Activated CD8-positive, alpha-beta memory T cell treated with anti-CD3 and anti-CD28 coated beads for 1 hour (primary cell): ENCODE measurements at places on chromosomes 2 and 18.

- DNase-seq: no peak
Observed at GRCh38 chr18:11997466-11997865, 16.2 kb downstream of the IMPA2 start.

DNA sequence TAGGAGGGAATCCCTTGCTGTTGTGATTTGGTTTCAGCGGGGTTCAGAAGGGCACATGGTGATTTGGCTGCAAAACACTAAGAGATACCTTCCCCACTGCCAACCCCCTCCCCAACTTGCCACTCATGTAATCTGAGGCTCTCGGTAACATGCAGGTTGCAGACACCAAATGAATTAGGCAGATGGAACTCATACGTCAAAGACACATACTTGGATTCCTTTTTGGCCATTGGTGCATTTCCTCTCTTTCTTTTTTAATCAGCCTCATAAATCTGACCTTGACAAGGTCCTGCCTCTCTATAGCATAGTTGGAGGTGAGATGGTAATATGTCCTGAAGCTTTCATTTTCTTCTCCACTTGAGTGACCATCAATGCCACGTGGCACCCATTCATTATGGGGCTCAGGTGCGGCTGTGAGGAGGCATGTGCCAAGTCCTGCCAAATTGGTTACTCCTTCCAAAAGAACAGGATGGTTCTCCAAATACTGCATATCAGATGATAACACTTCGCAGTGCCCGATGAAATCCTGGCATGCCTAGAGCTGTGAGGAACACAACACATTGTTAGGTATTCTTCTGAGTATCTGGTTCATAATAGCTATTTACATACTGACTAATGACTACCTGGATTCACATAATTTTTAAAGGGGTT is 8.3 kb upstream of the TMEM178A start:
- DNase-seq: no peak

- DNase-seq: no peak
Observed at GRCh38 chr18:57281519-57281918, 70.8 kb upstream of the ST8SIA3 start.

GRCh38 chr2:128602038-128602698 is 283.5 kb upstream of the HS6ST1 start:
- no peak for DNase-seq

DNA sequence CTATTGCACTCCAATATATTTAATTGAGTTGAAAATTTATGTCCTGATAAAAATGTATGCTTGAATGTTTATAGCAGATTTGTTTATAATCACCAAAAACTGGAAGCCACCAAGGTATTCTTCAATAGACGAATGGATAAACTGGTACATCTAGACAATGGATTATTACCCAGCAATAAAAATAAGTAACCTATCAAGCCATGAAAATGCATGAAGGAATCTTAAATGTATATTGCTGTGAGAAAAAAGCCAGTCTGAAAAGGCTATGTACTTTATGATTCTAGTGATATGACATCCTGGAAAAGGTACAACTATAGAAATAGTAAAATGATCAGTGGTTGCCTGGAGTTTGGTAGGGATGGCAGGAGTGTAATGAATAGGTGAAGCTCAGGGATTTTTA is 580.7 kb downstream of the DCC start:
- no peak for DNase-seq

DNA sequence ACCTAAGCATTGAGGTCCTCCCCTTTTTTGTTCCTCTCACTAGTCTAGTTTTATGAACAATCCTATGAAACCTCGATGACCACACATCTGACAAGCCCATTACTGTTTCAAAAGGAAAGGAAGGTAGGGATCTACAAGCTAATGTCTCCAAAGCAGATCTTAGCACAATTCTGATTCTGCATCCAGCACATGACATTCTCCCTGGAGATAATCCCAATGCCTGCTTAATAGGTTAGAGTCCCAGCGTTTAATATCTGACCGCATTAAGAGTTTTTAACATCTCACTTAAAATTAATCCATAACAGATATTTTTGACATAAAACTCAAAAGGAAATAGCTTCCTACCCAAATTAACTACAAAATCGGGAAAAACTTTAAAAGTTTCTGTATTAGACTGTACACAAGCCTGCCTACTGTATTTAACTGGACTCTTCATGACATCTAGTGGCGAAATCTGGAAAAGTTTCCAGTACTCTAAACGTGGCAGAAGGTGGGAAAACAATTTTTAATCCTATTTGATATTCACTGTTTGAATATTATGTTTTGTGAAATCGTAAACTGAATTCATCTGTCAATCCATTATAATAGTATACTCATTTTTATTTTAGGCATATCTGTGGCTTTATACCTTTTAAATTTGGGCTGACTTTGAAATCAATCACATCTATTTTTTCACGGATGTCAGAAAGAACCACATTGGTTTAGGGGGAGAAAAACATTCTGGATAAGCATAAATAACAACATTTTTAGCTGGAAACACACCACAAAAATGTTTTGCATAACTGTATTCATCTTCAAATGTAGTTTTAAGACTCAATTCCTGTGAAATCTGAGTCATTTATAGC is 62.4 kb downstream of the TXNL1 start:
- no peak for DNase-seq

DNA sequence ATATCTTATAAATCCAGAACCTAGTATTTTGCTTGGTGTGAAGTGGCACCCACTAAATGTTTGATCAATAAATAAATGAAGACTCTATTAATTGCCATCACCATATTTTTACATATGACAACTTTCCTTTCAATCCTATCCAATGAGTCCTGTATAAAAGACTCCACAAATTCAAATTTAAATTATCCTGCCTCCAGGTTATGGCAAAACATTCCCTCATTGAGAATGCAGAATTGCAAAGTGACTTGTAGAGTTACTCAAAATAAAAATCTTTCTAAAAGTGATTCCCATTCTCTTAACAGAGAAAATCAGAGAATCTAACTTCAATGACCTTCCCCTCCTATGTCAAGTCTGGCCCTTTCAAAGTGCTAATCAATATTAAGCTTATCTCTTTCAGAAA is 236.8 kb downstream of the GRB14 start:
- no peak for DNase-seq

DNA sequence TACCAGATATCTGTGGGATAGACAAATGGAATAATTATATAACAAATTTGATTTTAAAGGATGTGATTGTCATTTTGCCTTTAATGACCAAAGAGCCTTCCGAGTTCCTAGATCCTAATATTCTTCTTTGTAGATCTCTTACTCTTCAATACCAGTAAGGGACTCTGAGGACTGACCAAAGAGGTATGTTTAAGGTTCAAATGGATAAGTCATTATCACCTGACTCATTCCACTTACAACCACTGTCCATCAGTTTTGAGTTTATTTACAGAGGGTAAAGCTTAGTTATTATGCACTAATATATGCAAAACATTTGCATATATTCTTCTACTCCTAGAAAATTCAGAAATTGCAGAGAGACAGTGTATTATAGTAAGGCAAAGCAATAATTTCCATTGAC is 62.7 kb downstream of the CCDC148 start:
- no peak for DNase-seq

DNA sequence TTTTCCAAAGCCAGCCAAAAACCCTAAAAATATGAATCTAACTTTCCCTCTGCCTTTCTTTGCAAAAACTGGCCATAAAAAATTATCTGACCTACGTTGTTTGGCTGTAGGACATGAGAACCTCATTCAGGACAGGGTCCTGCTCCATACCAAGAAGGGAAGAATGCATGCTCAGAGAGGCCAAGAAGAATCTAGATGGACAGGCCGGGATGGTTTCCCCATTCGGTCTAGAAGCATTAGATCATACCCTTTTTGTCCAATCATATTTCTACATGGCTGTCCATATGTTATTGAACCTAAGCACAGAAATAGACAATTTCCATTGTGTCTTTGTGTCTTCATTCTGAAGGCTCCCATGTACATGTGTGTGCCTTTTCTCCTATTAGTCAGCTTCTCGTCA is 2120.4 kb upstream of the PIK3C3 start:
- no peak for DNase-seq

GRCh38 chr18:63054901-63055584 is 264.5 kb downstream of the BCL2 start:
- DNase-seq: no peak

DNA sequence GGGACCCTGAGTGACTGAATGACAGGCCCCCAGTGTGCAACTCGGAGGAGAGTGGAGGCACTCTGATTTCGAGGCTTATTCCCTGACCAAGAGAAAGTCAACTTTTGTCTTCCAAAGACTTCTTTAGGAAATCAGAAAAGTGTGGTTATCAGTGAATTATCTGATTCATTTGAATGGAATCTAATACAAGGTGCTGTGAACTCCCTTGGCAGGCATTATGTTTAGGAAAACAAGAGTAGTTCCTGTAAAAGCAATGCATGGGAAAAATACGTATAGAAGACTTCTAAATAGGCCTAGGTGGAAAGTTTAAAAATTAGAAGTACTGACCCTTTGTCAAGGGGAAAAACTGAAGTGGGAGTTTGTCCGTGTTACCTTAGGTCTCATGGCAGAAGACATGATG is 269.4 kb downstream of the GBX2 start:
- DNase-seq: no peak

GRCh38 chr2:73832930-73833329 is 4.2 kb downstream of the STAMBP start:
- DNase-seq: no peak

- no peak for DNase-seq
Observed at GRCh38 chr2:97730245-97730644, 16.9 kb downstream of the ZAP70 start.

DNA sequence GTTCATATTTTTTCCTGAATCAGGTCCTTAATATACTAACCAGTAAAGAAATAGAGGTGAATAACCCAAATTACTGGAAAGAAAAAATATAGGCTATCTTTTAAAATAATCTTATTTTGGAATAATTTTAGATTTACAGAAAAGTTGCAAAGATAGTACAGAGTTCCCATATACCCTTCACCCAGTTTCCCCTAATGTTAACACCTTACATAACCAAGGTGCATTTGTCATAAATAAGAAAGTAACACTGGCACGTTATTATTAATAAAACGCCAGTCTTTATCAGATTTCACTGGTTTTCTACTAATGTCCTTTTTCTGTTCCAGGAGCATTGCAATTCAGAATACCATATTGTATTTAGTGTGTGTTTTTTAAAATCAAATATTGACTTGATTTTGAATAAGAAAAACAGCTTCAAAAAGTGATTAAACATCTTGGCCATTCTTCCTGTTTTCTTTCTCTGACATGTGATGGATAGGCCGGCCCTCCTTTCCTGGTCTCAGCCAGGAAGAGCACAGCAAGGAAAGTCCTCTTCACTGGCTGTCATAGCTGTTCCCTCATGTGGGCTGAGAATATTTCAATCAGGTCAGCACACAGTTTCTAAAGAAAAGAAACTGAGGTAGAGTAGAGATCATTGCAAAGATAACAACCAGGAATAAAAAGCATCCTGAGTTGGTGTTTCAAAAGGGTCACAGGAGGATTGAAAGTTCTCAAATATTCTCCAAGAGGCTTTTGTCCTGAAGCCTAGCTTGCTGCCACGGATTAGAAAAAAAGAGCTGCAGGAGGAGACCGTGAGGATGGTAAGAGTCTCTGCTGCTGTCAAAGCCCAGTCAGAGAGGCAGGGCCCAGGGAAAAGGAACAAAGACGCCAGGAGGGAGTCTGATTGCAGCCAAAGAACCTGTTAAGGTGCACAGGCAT is 79.3 kb upstream of the ARL5A start:
- no peak for DNase-seq

DNA sequence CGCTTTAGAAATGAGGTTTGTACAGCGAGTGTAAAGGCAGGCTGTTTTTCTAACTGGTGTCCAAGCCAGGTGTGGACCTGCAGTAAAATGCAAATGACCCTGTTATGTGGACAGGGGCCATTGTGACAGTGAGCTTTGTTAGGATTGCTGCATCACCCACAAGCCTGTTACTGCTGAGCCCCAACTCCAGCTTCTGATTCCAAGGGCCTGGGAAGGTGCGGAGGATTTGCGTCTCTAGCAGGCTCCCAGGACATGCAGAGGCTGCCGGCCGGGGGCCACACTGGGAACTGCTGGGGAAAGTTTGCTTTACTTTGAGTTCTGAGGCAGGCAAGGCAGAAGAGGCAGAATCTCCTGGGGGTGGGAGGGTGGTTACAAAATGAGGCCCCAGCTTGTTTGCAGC is 164.1 kb downstream of the GLI2 start:
- DNase-seq: no peak

DNA sequence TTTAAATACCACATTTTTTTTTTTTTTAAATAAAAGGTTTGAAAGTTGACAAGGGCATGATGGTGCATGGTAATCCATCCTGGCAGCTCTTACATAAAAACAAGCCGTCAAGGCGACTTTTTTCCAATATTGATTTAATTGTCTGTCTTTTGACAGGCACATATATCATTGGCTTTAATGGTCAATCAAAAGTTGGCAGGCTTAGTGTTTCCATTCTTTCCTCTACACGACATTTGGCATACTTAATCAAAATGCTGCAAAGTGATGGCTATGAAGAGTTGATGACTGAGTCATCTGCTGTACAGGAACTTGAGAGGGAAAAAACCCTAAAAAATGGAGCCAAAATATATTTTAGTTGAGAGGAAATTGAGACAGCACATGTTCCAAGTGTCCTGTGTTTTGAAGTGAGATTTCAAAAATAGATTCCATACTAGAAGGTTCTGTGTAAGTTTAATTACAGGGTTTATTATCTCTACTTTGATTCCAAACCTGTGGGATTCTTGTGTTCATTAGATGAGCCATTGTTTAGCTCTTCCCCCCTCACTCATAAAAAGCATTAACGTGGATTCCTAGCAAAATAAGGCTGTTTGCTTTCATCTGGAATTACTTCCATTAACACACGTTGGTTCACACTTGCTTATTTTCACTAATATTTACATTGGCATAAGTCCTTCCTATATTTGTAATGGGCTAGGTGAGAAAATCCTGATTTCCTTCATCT is 3.2 kb downstream of the TSHZ1 start:
- no peak for DNase-seq

GRCh38 chr2:135800513-135801460 is 36.2 kb downstream of the LCT start:
- DNase-seq: no peak
